ENCODE measurements at places on chromosomes 12 and 14.

- DNase-seq: no peak
Measured at GRCh38 chr12:96770219-96771102, 136.6 kb upstream of the NEDD1 start.

DNA sequence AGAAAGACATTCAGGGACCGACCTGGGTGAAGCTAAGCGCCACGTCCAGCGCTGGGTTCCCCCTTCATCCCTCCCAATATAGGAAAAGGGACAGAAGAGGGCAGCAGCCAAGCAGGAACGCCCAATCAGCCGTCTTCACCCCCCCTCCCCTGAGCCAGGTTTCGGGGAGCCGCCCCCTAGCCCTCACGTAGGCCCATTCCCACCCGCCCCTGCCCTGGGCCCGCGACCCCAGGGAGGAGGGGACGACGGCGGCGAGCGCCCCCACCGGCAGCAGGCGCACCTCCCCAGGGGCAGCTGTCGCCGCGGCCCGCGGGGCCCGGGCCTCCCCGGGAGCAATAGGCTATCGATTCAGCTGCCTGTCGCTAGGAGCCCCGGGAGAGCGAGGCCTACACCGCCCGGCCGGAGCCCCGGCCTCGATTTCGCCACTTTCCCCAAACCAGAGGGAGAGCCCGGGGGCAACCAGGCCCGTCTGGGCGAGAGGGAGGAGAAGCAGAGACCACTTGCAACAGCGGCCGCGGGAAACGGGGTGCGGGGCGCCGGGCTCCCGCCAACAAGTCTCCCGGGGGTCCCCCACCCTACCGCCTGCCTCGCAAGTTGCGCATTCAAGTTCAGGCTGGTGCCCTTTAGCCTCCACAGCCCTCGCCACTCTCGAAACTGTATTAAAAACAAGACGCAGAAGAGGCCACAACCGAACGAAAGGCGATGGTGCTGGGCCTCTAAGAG lies 1.3 kb downstream of the DCAF5 start:
- DNase-seq: peak; percentile 78

DNA sequence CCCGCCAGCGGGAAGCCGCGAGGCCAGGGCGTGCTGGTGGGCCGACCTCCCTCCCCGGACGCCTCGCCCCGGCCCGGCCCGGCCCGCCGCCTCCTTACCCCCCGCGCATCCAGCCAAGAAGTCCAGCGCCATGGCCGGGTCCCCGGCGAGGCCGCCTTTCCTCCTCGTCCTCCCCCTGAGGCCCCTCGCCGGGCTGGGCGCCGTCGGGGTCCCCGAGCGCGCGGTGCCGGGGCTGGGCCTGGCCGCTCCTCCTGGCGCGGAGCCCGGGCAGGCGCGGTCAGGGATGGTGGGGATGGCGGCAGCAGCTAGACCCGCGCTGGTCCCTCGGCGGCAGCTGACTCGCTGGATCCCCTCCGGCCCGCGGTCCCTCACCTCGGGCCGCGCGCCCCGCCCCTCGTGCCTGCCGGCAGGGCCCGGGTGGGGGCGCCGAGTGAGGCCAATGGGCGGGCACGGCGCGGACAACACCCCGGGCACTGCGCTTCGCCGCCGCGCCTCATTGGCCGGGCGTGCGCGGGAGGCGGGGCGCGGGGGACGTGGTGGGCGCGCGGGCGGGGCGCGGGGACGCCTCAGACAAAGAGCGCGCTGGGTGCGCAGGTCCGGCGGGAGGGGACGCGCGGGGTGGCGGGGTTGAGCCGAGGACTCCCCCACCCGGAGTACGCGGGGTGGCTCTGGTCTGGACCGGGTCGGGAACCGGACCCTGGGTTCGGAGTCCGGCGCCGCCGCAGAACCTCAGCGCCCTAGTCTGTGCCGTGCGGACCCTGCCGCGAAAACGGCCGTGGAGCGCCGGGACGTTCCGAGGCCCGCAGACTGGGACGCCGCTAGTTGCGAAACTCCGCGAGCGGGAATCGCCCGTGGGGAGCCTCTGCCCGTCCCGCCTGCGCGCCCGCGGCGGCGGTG lies at the start of gene SLC25A29:
Gene SLC25A29, minus strand, starts transcription at position 344 of the 897 bp plus-strand sequence. Its CDS starts 212 bp downstream, at position 132.
- peak; percentile 92 for DNase-seq

- no peak for DNase-seq
Measured at GRCh38 chr12:124869059-124869665, 5.5 kb upstream of the SCARB1 start.

DNA sequence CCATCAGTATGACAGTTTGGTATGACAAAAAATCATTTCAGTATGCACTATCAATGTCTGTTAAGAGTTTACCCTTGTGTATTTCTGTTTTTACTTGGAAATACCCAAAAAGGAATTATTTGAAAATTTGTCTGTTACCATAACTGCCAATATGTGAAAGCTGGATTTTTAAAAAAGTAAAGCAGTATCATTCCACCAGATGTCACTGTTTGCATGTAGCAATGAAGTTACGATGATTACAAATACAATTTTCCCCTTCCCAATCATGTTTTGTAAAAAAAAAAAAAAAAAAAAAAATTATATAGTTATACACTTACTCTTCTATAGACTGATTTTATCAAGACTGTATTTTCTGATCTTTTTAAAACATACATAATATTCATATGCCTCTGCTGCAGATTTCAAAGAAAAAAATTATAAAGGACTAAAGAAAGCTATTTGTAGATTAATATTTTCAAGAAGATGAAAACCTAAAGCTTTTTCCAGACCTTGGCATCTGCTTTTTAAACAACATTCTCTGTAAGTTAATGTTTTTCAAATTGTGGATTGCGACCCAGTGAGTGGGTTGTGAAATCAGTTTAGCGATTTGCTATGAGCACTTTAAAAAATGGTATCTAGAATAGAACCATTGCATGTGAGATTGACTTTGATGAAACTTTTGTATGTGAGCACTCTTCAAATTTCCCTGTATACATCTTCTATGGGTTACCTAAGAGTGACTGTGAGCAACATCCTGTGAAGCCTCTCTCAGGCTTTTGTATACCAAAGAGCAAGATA lies 114.2 kb downstream of the TTC6 start:
- no peak for DNase-seq

GRCh38 chr12:117561990-117562389 lies 200.6 kb upstream of the NOS1 start:
- DNase-seq: no peak

- no peak for DNase-seq
Measured at GRCh38 chr14:50786751-50787464, 44.1 kb downstream of the NIN start.

DNA sequence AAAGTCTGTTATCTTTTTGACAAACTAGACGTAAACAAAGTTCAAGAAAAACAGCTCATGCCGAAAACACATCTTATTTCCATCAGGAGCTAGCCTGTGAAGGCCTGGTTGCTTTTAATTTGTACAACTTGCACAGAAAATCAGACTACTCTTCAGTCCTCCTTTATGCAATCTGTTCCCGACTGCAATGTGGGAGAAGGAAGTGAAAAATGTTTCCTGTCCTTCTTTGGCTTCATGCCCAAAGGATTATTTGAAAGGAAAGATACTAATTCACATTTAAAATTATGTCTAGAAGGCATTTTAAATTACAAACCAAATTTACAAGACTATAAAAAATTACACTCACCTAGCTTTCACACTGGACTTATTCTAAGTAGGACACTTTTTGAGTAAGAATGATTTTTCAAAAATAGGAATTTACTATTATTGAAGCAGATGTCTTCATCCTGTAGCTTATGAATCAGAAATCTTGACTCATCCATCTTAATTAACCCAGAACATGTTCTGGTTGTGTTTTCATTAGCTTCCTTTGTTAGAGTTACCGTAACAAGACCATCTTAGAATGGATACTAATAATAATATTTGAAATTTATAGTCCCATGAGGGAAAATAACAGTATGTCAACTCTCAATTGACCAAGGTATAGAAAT lies 272.6 kb downstream of the PRKD1 start:
- no peak for DNase-seq

Measured in aorta (tissue), 5 donors.